ENCODE measurements at places on chromosomes 16 and 17. TPM values are rescaled to one million over a fixed set of nuclear protein-coding genes. Genes with fewer than 3 reads are reported as not detected.

Gene ABI3
- 0.62 TPM for total RNA-seq

Gene SYNGR3
- 81.3 TPM for total RNA-seq

- DNase-seq, result no peak
These were observed 4.0 kb downstream of the NOG start for GRCh38 chr17:56597495-56597990.

- no peak for DNase-seq
These were observed 9.0 kb downstream of the TAT start for GRCh38 chr16:71567931-71568330.

DNA sequence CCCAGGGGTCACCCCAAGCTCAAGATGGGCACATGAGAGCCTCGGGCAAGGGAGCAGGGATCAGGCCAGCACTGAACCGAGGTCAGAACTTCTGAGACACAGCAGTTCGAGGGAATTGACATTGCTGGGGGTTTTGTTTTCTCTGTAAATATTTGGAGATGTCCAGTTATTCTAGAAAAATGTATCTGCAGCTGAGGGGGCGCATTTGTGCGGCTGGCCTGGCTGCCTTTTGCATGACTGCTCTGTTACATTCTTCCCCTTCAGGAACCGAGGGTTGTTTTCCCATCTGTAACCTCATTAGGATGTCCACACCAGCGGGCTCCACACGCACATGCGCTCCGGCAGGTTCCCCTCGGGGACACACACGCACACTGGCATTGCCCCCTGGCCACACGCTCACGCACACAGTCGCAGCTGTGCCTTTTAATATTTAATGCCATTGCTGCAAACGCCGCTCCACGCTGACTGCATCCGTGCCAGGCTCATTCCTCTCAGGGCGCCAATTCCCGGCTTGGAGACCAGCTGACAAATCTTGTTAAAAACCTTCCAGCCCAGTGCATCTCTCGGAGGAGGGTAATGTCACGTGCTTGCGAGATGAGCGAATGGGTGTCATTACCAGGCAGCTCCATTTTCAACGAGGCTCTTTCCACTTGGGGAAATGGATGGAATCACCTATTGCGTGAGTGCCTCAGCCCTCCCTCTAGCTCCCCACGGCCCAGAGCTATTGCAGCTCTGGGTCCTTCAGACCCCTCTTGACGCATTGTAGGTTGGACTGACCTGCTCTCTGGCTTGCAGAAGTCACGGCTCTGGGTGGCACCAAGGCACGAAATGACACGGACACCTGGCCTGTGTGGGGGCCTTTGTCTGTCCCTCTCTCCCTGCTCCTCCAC is 13.1 kb downstream of the CCR7 start:
- peak; percentile 27 for DNase-seq

Measured in occipital lobe (tissue), 3 donors.